ENCODE measurements at places on chromosomes 5 and 9. TPM values are rescaled to one million over a fixed set of nuclear protein-coding genes. Genes with fewer than 3 reads are reported as not detected.

The HRCT1 gene
- 5.3 TPM for total RNA-seq

- DNase-seq: no peak
Observed at GRCh38 chr5:5721881-5722280, 299.4 kb downstream of the ICE1 start.

GRCh38 chr5:68460147-68460798 is 244.7 kb downstream of the PIK3R1 start:
- DNase-seq: no peak

DNA sequence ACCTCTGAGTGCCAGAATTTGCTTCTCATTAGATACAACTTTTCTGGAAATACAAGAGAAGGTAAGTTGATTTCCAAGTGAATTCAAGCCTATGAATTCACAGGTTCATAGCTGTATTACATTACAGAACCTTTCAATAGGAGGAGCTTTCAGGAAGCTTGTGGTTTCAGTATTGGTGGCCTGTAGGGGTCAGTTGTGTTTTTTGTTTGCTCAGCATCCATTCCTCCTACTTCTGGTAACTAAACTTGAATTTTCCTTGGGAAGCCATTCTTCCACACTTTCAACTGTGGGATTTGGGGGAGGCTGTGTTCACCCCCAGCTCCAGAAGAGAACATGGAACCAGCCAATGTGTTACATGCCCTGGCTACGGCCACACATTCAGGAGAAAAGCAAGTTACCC is 5.6 kb upstream of the CYSTM1 start:
- no peak for DNase-seq

DNA sequence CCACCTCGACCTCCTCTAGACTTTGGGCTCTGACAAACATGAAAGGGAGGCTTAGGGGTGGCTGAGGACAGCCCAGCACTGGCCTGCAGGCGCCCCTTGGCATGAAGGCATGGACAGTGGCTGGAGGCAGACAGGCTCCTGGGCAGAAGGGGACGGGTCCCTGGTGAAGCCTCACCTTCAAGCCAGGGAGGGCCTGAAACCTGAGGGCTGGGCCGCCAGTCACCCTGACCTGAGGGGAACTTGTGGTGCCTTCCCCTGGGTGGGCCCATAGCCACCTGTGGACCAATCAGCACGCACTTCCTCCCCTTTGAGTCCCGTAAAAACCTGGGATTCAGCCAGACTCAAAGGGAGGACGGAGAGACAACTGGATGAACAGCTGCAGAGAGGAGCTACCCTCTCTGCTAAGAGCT is 90.4 kb upstream of the PUM3 start:
- DNase-seq: no peak

- no peak for DNase-seq
Observed at GRCh38 chr9:15240927-15241326, 66.1 kb downstream of the TTC39B start.

GRCh38 chr9:72445306-72445995 is 76.0 kb upstream of the TMC1 start:
- no peak for DNase-seq
